ENCODE measurements at places on chromosomes 16 and 17. TPM values are rescaled to one million over a fixed set of nuclear protein-coding genes. Genes with fewer than 3 reads are reported as not detected.

GRCh38 chr16:15573274-15573895 is 69.6 kb downstream of the MARF1 start:
- H3K36me3 ChIP-seq: no peaks in the 10 kb centered on the region
- peaks cover 17% of the 10 kb centered on the region for H3K4me1 ChIP-seq
- no peaks in the 10 kb centered on the region for H3K27me3 ChIP-seq
- no peak overlapping the region for H3K4me3 ChIP-seq

PPY gene
- total RNA-seq: not detected

BRIP1 gene
- 0.83 TPM for total RNA-seq

GRCh38 chr16:25124503-25124902 is 13.0 kb downstream of the LCMT1 start:
- no peak overlapping the region for H3K27ac ChIP-seq
- H3K4me1 ChIP-seq: peaks cover 8% of the 10 kb centered on the region
- no peak overlapping the region for H3K4me3 ChIP-seq
- H3K36me3 ChIP-seq: peaks cover 14% of the 10 kb centered on the region

USP32 gene
- total RNA-seq: 68.9 TPM

GALR2 gene
- total RNA-seq: not detected

DNA sequence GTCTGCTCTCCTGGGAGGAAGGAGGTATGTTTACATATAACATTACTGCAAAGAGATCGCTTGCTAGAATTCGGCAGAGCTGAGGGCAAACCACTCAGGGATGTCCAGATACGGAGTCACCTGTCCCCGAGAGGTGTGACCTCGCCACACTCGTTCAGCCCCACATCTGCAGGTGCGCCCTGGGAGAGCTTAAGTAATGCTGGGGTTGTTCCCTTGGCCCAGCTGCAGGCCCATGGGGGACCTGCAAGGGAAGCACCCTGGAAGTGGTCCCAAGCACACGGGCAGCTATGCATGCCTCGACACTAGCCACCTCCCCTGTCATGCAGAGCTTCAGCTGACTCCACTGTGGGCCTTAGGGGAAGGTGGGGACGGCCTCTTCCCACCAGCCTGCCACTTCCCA is 22.2 kb downstream of the USP22 start:
- no peak overlapping the region for H3K4me3 ChIP-seq
- peaks cover 19% of the 10 kb centered on the region for H3K4me1 ChIP-seq
- DNase-seq: no peak
- H3K27ac ChIP-seq: no peak overlapping the region
- H3K27me3 ChIP-seq: no peaks in the 10 kb centered on the region

DNA sequence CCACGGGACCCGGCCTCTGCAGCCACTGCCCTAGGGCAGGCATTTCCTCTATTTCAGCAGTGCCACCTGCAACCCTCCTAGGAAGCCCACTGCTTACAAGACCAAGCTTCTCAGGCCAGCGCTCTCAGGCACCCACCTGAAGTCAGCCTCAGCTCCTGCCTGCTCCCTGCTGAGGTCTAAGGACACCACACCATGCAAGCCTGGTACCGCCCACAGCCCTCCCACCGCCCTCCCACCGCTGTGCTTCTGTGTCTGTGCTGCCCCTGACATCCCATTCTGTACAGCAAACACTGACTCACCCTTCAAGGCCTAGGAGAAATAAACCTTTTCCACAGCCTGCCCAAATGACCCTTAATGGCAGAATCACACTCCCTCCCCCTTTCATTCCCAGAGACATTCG is 6.3 kb downstream of the CLUH start:
- DNase-seq: peak; percentile 41
- H3K27me3 ChIP-seq: no peaks in the 10 kb centered on the region
- no peak overlapping the region for H3K27ac ChIP-seq
- no peak overlapping the region for H3K4me3 ChIP-seq
- H3K4me1 ChIP-seq: peaks cover 33% of the 10 kb centered on the region
- H3K36me3 ChIP-seq: peaks cover 42% of the 10 kb centered on the region
